ENCODE measurements at places on chromosomes 1 and 21. TPM values are rescaled to one million over a fixed set of nuclear protein-coding genes. Genes with fewer than 3 reads are reported as not detected.

DNA sequence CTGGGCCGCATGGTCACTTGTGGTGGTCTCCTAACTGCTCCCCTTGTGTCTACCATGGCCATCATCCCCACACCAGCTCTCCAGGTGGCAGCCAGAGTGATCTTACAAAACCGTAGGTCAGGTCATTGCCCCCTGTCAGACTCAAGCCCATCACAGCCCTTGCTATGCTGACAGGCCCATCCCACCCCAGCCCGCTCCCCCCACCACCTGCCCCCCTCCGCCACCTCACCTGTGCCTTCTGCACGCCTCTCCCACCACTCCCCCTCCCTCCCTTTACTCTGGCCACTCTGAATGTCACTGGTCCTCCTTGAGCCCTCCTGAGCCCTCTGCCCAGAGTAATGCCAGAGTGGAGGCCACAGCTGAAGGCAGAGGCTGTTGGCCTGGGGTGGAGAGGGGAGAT is 28.5 kb downstream of the TEX35 start:
- no peaks in the 10 kb centered on the region for H3K36me3 ChIP-seq

DNA sequence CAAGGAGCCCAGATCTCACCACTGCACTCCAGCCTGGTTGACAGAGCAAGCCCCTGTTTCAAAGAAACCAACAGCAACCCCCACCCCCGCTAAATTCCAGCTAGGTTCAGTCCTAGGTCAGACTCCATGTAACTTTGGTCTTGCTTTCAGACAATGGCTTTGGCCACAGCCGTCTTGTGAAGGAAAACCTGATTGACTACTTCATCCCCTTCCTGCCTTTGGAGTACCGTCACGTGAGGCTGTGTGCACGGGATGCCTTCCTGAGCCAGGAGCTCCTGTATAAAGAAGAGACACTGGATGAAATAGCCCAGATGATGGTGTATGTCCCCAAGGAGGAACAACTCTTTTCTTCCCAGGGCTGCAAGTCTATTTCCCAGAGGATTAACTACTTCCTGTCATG is 12.9 kb downstream of the TOR3A start:
- DNase-seq, result no peak
- no peak overlapping the region for H3K4me3 ChIP-seq
- H3K36me3 ChIP-seq, result peaks cover 48% of the 10 kb centered on the region
- no peaks in the 10 kb centered on the region for H3K27me3 ChIP-seq
- no peaks in the 10 kb centered on the region for H3K4me1 ChIP-seq

DNA sequence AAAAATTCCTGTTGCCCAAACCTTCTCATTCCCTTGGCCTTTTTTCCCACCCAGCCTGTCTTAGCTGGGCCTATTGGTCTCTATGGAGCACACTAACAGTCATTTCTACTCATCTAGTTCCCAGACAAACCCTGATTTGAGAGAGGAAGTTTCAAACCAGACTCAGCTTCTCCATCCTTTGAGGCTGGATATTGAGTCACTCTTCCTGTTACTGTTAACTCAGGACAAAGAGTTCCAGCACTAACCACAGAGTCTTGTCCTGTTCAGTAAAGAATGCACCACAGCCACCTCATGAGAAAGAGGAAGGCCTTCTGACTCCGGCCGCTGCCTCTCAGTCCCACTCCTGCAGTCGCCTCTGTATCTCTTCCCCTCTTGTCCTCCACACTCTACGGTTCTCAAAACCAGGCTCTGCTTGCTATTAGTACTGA is 137.8 kb downstream of the PTPRC start:
- H3K27me3 ChIP-seq, result peaks cover 2% of the 10 kb centered on the region
- no peaks in the 10 kb centered on the region for H3K36me3 ChIP-seq
- no peak overlapping the region for H3K4me3 ChIP-seq
- H3K27ac ChIP-seq, result no peak overlapping the region
- H3K4me1 ChIP-seq, result peaks cover 12% of the 10 kb centered on the region

- H3K27ac ChIP-seq, result no peak overlapping the region
- DNase-seq, result no peak
- no peaks in the 10 kb centered on the region for H3K36me3 ChIP-seq
- H3K4me3 ChIP-seq, result no peak overlapping the region
- H3K4me1 ChIP-seq, result no peaks in the 10 kb centered on the region
These were observed 17.5 kb upstream of the VSIG8 start for GRCh38 chr1:159879977-159880376.

DNA sequence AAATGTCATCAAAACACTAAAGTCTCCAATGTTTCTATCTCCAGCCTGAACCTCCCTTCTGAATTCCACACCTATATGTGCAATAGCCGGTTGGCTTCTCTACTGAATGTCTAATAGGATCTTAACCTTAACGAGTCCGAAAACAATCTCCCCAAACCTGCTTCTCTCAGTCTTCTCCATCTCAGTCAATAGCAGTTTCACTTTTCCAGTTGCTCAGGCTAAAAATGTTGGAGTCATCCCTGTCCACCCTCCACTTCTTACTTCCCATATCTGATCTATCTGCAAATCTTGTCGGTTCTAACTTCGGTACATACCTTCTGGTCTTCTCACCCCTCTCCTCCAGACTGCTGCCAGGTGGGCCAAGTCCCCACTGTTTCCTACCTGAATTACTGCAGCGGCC is 25.5 kb upstream of the CITED4 start:
- peaks cover 5% of the 10 kb centered on the region for H3K4me1 ChIP-seq
- H3K27me3 ChIP-seq, result peaks cover 49% of the 10 kb centered on the region
- H3K27ac ChIP-seq, result no peak overlapping the region
- no peak overlapping the region for H3K4me3 ChIP-seq
- H3K36me3 ChIP-seq, result peaks cover 1% of the 10 kb centered on the region

GRCh38 chr1:59316497-59317128 is 19.7 kb downstream of the FGGY start:
- H3K4me1 ChIP-seq, result peaks cover 43% of the 10 kb centered on the region
- H3K27me3 ChIP-seq, result no peaks in the 10 kb centered on the region

DNA sequence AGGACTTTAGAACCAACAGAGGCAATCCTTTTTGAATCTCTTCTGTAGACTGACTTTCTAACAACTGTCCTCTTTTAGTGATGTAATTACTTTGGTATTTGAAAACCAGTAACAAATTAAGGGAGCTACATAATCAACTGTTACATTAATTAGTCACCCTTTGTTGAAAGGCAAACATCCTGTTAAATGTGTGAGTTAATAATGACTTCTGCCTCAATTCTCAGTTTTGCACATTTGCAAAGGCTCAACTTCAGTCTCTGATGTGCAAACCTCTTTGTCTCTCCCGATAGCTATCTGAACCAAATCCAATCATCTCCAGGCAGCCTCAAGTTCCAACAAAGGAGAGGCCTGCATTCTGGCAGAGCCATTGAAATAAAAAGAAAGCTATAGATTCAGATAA is 135.4 kb upstream of the C8B start:
- no peak overlapping the region for H3K4me3 ChIP-seq
- no peak overlapping the region for H3K27ac ChIP-seq
- H3K27me3 ChIP-seq, result no peaks in the 10 kb centered on the region
- no peaks in the 10 kb centered on the region for H3K36me3 ChIP-seq
- no peak for DNase-seq
- no peaks in the 10 kb centered on the region for H3K4me1 ChIP-seq

GRCh38 chr1:76281306-76281705 is 206.8 kb downstream of the ST6GALNAC3 start:
- no peaks in the 10 kb centered on the region for H3K36me3 ChIP-seq
- no peak overlapping the region for H3K27ac ChIP-seq
- peaks cover 12% of the 10 kb centered on the region for H3K4me1 ChIP-seq
- no peak overlapping the region for H3K4me3 ChIP-seq

Gene ADAMTS5
- total RNA-seq, result not detected

Gene NLRP3
- total RNA-seq, result 4.5 TPM

Gene CSF3R
- 0.05 TPM for total RNA-seq

Gene SLC35D1
- total RNA-seq, result 11.2 TPM

Measured in activated CD8-positive, alpha-beta T cell treated with anti-CD3 and anti-CD28 coated beads, Interleukin-2, amount 10 ng/mL, durations not matched to agents 7 days and 5 days (primary cell).